Thoracic aorta (tissue), 2 donors: ENCODE measurements at places on chromosomes 13 and 19. TPM values are rescaled to one million over a fixed set of nuclear protein-coding genes. Genes with fewer than 3 reads are reported as not detected.
A peak's percentile ranks its signal among the peaks of the same experiment; 100 is the strongest.

DNA sequence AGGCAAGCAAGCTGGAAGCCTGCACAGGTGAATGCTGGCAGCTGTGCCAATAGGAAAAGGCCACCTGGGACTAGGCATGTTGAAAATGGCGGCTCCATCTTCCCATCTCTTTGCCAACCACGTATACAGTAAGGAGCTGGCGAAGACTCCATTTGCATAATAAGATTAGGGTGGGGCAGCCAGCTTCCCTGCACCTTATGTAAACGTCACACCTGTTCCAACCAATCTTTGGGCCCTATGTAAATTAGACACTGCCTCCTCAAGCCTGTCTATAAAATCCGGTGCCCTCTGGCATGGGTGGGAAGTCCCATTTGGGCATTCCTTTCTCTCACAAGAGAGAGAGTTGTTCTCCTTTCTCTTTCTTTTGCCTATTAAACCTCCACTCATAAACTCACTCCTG lies 16.8 kb downstream of the ADGRE2 start:
- H3K4me1 ChIP-seq: no peaks in the 10 kb centered on the region
- H3K36me3 ChIP-seq: no peaks in the 10 kb centered on the region
- H3K4me3 ChIP-seq: no peak overlapping the region
- no peak for DNase-seq

DNA sequence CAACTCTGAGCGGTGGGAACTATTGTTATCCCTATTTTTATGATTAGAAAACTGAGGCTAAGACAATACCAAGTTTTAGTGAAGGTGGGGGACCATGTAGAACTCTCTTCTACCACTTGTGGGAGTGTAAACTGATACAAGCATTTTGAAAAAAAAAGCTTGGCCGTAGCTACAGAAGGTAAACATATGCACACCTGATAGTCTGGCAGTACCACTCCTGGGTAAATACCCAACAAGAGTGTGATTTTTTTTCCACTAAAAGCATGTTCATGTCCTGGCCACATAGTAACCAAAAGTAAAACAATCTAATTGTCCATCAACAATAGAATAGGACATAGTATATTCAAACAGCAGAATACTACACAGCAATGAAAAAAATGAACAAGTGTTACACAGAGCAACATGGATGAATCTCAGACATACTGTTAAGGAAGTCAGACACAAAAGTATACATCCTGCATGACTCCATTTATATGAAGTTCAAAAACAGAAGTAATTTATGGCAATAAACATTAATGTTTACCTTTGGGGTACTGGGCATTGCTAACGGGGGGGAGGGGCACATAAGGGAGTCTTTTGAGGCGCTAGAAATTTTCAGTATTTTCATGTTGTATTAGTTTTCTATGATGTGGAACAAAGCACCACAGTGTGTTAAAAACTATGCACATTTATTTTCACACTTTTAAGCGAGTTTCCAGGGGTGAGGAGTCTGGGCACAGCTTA lies 6.4 kb upstream of the SPATA13 start:
- no peak for DNase-seq
- no peaks in the 10 kb centered on the region for H3K27me3 ChIP-seq
- H3K27ac ChIP-seq: no peak overlapping the region
- no peaks in the 10 kb centered on the region for H3K36me3 ChIP-seq

- H3K27me3 ChIP-seq: no peaks in the 10 kb centered on the region
- H3K4me1 ChIP-seq: no peaks in the 10 kb centered on the region
- H3K36me3 ChIP-seq: no peaks in the 10 kb centered on the region
- H3K4me3 ChIP-seq: no peak overlapping the region
- H3K27ac ChIP-seq: no peak overlapping the region
- no peak for DNase-seq
Observed at GRCh38 chr13:89372193-89372592, 1701.0 kb downstream of the SLITRK5 start.

GRCh38 chr13:93249364-93250306 lies 23.0 kb downstream of the GPC6 start:
- H3K4me3 ChIP-seq: peak overlapping the region; percentile 30
- DNase-seq: no peak
- peaks cover 12% of the 10 kb centered on the region for H3K4me1 ChIP-seq
- H3K27me3 ChIP-seq: no peaks in the 10 kb centered on the region
- H3K36me3 ChIP-seq: no peaks in the 10 kb centered on the region
- H3K27ac ChIP-seq: peak overlapping the region; percentile 8

DNA sequence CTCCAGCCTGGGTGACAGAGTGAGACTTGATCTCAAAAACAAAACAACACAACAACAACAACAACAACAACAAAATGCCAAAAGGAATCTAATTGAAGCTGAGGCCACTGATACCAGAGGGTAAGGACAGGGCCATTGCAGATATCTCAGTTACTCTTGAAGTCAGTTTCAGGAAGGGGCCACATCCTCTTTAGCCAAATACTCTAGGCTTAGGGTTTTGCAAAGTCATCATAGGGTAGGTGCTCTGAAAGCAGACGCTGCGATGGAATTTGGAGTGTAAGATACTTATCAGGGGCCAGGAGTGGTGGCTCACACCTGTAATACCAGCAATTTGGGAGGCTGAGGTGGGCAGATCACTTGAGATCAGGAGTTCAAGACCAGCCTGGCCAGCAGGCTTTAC lies 46.6 kb upstream of the UBAC2 start:
- DNase-seq: no peak
- no peaks in the 10 kb centered on the region for H3K4me1 ChIP-seq
- H3K27me3 ChIP-seq: no peaks in the 10 kb centered on the region
- no peak overlapping the region for H3K4me3 ChIP-seq
- no peaks in the 10 kb centered on the region for H3K36me3 ChIP-seq
- no peak overlapping the region for H3K27ac ChIP-seq

GRCh38 chr13:62908321-62908720 lies 1492.7 kb upstream of the PCDH20 start:
- H3K4me1 ChIP-seq: no peaks in the 10 kb centered on the region
- H3K27ac ChIP-seq: no peak overlapping the region
- DNase-seq: no peak
- no peaks in the 10 kb centered on the region for H3K27me3 ChIP-seq
- no peaks in the 10 kb centered on the region for H3K36me3 ChIP-seq

GRCh38 chr13:29849071-29849631 lies 1.3 kb downstream of the UBL3 start:
- H3K27me3 ChIP-seq: no peaks in the 10 kb centered on the region
- H3K27ac ChIP-seq: peak overlapping the region; percentile 99
- H3K4me1 ChIP-seq: peaks cover 19% of the 10 kb centered on the region
- peak overlapping the region; percentile 97 for H3K4me3 ChIP-seq

- H3K4me1 ChIP-seq: peaks cover 29% of the 10 kb centered on the region
- no peak overlapping the region for H3K27ac ChIP-seq
- no peak overlapping the region for H3K4me3 ChIP-seq
- DNase-seq: no peak
- H3K36me3 ChIP-seq: no peaks in the 10 kb centered on the region
Observed at GRCh38 chr19:47161876-47162489, 31.3 kb downstream of the SAE1 start.

- H3K27me3 ChIP-seq: no peaks in the 10 kb centered on the region
- H3K27ac ChIP-seq: peak overlapping the region; percentile 98
- DNase-seq: no peak
- peaks cover 12% of the 10 kb centered on the region for H3K4me1 ChIP-seq
- peak overlapping the region; percentile 99 for H3K4me3 ChIP-seq
Observed at GRCh38 chr19:52140032-52140710, 433 bp upstream of the ZNF616 start.

- H3K27ac ChIP-seq: no peak overlapping the region
- H3K4me3 ChIP-seq: no peak overlapping the region
- no peak for DNase-seq
- H3K27me3 ChIP-seq: no peaks in the 10 kb centered on the region
- H3K4me1 ChIP-seq: peaks cover 18% of the 10 kb centered on the region
Observed at GRCh38 chr13:48843630-48844380, 131.9 kb upstream of the FNDC3A start.

DNA sequence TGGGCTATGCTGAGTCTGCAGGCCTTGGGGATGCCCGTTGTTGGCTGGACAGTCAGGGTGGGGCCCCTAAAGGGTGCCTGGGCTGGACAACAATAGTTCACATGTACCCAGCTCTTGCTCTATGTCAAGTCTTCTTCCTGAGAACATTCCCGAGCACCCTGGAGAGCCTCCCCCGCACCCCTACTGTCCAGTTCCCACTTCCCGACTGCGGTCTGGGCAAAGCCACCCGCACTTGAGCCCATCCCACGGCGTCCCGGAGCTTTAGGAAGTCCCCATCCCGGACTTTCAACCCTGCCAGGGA lies 1.1 kb upstream of the MPND start:
- no peak for DNase-seq
- peaks cover 8% of the 10 kb centered on the region for H3K4me1 ChIP-seq
- no peaks in the 10 kb centered on the region for H3K27me3 ChIP-seq
- peak overlapping the region; percentile 75 for H3K4me3 ChIP-seq
- H3K36me3 ChIP-seq: no peaks in the 10 kb centered on the region
- peak overlapping the region; percentile 77 for H3K27ac ChIP-seq

- no peaks in the 10 kb centered on the region for H3K36me3 ChIP-seq
- peak overlapping the region; percentile 10 for H3K27ac ChIP-seq
- peak overlapping the region; percentile 53 for H3K4me3 ChIP-seq
- peak; percentile 76 for DNase-seq
Observed at GRCh38 chr19:15555759-15556633, 47.7 kb downstream of the CYP4F22 start.

KATNAL1 gene
- total RNA-seq: 13.7 TPM

GAMT gene
- 55.1 TPM for total RNA-seq

DCLK1 gene
- 27.8 TPM for total RNA-seq

CRTC1 gene
- 8.7 TPM for total RNA-seq

DMRTC2 gene
- total RNA-seq: not detected

ATXN8OS gene
- total RNA-seq: not detected
